ENCODE measurements at places on chromosomes 2 and 18.

GRCh38 chr2:48383036-48383435, 146.9 kb upstream of the STON1 start:
- no peak for DNase-seq

DNA sequence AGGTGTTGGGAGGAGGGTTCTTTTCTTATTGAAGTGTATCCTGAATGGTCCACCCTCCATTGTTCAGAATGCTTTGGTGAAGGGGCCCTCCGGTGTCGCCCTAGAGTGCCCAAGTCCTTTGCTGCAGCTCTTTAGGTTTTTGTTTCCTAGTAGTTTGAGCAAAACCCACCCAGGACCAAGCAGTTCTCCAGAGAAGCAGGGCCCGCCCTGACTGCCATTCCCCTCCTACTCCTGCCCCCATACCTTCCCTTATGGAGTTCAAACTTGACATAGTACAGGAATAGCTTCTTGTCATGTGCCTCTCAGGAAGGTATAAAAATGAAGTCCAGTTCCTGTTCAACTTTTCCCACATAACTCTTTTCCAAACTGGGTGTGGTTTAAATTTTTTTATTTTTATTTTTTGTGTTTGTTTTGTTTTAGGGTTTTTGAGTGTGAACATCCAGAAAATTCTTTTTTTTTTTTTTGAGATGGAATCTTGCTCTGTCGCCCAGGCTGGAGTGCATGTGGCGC, 5.6 kb downstream of the MERTK start:
- no peak for DNase-seq

DNA sequence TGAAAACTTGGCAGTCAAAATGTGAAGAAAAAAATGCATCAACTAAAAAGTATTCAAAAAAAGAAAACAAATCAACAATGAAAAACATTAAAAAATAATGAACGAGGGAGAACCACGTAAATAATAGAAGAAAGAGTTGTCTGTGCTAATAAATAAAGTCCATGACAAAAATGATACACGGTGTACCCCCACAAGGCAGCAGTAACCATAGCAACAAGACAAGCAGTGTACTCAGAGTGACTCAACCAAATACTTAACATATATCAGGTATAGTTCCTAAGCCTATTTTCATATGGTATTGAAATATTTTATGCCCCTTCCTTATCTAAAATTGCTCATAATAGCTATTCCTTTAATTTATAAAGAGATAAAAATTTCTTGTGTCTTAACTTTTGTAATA, 162.3 kb upstream of the TMEM200C start:
- DNase-seq = no peak

DNA sequence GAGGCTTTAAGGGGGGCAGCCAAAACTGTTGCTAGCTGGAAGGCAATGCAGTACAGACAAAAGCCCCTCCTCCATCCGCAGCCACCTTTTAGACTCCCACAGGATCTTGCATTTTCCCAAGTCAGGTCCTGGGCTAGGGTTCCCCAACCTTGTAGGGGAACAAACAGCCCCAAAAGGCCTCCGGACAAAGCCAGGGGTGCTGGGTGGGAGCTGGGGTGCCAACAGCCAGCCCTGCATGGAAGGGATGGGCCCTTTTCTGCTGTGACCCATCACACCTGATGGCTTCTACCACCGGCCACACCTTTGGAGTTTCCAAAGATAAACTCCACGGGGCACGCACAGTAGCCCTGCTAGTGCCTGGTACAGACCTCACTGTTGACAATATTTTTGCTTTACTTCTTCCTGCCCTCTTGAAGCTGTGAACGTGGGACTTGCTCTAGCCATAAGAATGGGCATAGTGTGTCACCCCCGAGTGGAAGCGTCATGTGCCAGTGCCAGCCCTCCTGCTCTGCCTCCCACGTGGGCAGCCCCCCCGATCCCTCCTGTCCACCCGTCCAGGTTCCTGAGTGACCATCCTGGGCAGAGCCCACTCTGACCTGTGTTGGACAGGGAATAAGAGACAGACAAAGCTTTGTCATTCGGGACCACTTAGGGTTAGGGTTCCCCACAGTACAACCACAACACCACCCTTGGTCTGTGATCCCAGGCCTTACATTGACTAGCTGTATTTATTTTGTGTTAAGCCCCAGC, 18.8 kb downstream of the TUBB6 start:
- no peak for DNase-seq

- no peak for DNase-seq
These were observed 26.4 kb upstream of the MRPL19 start for GRCh38 chr2:75619956-75620740.

All from iPS-NIHi11 (cell line).